CD4-positive, alpha-beta T cell treated with Interleukin-15 for 4 hours (primary cell): ENCODE measurements at places on chromosomes 12 and 14.
A peak's percentile ranks its signal among the peaks of the same experiment; 100 is the strongest.

DNA sequence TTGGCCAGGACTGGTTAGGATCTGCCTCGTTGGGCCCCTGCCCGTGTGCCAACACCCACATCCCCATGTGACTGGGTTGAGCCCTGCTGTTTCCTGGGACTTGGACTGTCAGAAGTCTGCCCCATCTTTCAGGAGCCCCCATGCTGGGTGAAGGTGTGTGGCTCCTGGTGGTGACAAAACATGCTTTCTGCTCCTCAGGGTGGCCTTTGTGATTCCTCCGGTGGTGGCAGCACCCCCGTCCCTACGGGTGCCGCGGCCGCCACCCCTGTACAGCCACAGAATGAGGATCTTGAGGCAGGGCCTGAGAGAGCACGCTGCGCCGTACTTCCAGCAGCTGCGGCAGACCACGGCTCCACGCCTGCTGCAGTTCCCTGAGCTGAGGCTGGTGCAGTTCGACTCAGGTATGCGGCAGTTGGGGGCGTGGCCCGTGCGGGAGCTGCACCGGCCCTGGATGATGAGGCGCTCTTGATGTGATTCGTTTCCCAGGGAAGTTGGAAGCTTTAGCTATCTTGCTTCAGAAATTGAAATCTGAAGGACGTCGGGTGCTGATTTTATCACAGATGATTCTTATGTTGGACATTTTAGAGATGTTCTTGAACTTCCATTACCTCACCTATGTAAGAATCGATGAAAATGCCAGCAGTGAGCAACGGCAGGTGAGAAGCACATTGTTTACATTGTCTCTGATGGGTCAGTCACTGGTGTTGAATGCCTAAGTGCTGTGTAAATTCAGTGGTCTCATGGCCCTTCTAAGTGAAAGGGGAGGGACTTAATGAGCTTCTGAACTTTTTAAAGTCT, 80.0 kb downstream of the EP400 start:
- no peak for DNase-seq

DNA sequence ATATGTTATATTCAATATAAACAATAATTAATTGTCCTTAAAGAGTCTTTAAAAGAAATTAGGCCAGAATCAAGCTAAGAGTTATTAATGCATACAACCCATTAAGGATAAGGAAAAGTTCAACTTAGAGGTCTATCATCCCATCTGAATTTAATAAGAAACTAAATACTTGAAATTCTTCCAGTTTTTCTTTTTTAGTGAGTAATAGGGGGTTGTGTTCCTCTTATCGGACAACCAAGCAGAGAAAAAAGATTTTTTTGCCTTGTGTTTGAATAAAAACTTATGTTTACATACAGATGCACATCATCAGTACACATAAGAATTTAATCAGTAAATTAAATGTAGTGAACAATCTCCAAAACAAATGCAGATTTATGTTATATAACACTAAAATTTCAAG, 32.5 kb downstream of the PAWR start:
- DNase-seq, result no peak

DNA sequence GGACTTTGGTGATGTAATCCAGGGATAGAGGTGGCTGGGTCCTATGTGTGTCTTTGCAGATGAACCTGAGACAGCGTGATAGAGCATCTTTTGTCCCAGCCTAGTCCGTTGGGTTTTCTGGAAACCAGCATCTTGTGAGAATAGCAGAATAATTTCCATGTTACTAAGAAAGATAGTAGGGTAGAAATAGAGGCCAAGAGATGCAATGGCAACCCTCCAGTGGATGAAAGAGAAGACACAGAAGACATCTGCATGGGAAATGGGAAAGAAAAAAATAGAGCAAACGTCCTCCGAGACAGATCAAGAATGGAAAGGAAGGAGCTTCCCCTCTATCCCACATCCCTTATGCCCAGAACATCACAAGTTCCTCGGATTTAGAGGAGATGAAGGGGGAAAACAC, 409.3 kb upstream of the TMEM132C start:
- DNase-seq, result no peak

DNA sequence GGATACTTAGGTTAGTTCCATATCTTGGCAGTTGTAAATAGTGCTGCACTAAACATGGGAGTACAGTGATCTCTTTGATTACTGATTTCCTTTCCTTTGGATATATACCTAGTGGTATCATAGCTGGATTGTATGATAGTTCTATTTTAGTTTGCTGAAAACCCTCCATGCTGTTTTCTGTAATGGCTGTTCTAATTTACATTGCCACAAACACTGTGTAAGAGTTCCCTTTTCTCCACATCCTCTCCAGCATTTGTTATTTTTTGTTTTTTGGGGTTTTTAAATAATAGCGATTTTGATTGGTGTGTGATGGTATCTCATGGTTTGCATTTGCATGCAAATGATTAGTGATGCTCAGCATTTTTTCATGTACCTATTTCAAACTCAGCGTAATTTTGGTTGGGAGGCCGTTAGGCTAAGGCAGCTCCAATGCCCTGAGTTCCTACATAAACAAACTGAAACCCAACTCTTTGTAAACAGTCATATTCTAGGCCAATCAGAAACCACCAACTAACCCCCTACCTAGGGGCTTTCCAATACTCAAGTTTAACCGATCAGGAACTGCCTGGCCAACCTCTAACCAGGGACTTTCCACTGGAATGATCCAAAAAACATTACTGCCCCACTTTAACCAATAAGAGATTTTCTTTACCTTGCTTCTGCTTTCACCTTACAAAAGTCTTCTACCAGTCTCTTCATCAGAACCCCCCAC, 171.6 kb downstream of the FBXL14 start:
- DNase-seq, result peak; percentile 0

DNA sequence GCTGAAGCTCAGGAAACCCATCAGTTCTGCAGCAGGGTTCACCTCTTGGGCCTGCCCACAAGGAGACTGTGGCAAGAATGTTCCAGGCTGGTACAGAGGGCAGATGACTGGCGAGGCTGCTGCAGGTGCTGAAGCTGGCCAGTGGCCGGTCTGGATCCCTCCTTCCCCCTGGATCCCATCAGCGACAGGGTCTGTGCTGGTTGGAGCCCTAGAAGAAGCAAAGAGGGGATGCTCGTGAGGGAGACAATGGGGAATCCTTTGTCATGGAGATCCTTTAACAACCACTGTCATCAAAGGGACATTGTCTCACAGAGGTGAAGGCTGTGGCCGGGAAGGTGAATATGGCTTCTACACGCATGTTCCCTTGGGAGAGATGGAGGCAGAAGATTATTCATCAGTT, 211.4 kb upstream of the TMEM132C start:
- DNase-seq, result no peak

DNA sequence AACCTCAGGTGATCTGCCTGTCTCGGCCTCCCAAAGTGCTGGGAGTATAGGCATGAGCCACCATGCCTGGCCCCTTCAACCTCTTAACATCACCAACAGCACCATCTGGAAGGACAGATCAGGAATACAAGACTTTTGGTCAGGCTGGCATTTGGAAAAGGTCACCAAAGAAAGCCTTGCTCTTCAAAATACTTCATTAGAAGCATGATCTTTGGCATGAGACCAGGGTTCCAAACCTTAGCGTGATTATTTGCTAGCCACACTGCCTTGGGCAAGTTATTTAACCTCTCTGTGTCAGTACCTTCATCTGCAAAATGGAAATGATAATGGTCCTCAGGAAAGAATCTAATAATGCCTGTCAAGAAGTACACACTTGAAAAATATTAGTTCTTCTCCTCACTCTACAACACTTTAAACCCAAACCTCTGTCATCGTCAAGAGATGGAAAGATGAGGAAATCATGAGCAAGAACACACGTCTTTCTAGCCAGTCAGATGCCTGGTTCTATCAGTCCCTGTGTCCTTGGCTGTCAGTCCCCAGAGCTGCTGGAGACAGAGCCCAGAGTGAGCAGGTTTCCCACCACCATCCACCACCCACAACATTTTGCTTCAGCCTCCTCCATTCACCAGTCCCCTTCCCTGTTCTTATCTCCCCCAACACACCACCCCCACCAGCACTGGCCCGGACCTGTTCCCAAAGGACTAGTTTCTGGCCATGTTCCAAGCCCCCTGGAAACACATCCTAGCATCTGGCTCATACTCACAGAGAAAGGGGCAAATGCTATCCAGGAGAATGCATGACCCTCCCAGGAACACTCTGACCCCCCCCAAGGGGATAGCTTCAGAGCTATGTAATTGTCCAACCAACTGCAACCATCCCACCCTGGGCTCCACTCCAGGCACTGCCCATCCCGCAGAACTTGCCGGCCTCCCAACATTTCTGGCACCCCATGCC, 2.0 kb downstream of the ADCY6 start:
- no peak for DNase-seq

DNA sequence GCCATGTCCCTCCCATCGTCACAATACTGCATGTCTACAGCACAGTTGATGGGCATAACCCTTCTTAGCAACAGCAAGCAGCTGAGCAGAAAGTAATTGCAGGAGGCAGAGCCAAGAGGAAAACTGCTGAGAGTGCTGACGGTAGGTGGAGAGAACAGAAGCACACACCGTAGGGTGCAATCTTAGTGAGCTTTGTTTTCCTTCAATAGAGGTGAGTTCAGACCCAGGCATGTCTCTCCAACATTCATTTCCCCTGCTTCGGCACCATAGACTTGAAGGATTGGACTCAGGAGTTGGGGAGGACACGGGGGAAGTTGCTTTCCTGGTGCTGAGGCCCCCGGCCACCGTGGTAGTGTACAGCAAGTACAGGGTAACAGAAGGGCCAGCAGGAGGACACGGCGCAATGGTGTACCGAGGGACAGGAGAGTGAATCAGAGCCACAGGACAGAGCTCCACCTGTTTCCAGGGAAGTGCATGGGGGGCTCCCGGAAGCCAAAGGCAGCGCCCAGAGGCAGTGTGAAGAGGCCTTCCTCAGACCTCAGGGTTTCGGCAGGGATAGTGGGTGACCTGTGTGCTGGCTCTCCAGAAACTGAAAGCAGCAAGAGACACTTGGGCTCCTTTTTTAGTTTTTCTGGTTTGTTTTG, 36.3 kb upstream of the SINHCAF start:
- no peak for DNase-seq

DNA sequence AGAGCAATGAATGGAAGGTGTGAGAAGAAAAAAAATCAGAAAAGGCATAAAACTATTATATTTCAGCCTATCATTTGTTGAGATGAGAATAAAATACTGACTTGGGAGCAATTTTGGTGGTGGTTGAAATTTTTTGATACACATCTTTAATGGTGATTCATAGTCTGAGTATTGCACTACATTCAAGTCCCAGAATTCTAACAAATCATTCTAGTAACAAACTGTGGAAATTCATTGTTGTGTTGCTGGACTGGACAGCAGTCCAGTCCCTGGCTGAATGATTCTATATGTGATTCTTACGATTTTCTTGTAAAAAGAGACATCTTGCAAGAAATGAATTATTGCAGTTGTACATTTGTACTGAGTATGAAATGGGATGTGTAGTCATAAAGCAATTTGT, 268.6 kb downstream of the TRHDE start:
- DNase-seq, result no peak

GRCh38 chr12:114982760-114983159, 298.8 kb upstream of the TBX3 start:
- no peak for DNase-seq

GRCh38 chr12:18591473-18591872, 146.3 kb downstream of the PLCZ1 start:
- DNase-seq, result no peak

DNA sequence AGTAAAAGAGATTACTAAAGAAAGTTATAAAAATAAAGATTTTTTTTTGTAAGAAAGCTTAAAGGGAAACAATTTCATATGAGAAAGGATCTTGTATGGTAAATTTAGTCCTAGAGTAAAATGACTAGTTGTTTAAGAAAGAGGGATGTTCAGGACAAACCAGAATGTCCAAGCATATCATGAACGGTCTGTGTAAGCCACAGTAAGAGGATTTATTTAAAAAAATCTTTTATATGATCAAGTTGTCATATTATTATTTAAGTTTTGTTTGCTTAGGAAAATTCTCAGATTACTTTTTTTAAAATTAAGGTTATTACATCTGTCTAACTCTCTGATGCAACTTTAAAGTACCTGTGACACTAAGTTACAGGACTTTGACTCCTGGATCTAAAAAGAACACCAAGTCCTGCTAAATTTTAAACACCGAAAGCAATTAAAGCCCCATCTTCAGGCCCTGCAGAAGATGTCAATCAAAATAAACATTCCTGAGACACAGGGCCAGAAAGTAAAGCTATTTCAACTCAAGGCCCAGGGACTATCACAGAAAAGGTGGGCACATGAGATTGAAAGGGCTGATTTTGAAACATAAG, 17.3 kb upstream of the CCDC196 start:
- no peak for DNase-seq

- no peak for DNase-seq
Measured at GRCh38 chr12:26378711-26379110, 183.3 kb downstream of the SSPN start.

DNA sequence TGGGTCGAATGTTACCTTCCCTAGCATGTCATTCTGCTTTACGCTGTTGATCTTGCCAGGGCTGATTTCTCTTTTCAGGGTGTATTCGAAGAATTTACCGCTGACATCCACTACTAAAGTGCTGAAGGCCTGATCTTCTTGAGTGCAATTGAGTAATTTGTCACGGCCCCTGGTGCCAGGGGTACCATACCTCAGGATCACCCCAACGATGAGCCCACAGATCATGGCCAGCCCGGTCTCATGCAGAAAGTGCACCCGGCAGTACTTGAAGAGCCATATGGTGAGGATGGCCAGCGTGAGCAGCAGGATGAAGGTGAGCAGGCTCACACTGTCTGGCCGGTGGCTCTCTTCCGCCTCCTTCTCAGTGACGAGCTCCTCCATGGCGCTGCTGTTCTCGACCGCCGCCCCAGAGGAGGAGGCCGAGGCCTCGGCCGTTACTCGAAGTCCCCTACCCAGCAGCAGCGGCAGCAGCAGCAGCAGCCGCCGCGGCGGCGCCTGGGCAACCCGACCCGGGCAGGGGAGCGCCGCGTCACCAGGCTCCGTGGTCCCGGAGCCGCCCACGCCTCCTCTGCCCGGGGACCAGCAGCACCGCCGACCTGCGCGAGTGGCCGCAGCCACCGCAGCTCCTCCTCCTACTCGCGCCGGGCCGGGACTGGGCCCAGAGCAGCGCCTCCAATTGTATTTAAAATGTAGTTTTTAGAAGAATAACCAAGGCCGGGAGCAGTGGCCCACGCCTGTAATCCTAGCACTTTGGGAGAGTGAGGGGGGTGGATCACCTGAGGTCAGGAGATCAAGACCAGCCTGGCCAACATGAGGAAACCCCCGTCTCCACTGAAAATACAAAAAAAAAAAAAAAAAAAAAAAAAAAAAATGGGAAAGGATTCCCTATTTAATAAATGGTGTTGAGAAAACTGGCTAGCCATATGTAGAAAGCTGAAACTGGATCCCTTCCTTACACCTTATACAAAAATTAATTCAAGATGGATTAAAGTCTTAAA, 58.5 kb upstream of the TMPO start:
- no peak for DNase-seq

- DNase-seq, result no peak
Measured at GRCh38 chr12:32435921-32436705, 36.8 kb downstream of the FGD4 start.

GRCh38 chr14:24852312-24853060, 197.5 kb downstream of the STXBP6 start:
- DNase-seq, result no peak

GRCh38 chr14:63875311-63875710, 22.5 kb downstream of the SYNE2 start:
- DNase-seq, result no peak
